ENCODE measurements at places on chromosomes 4 and X.
A peak's percentile ranks its signal among the peaks of the same experiment; 100 is the strongest.

DNA sequence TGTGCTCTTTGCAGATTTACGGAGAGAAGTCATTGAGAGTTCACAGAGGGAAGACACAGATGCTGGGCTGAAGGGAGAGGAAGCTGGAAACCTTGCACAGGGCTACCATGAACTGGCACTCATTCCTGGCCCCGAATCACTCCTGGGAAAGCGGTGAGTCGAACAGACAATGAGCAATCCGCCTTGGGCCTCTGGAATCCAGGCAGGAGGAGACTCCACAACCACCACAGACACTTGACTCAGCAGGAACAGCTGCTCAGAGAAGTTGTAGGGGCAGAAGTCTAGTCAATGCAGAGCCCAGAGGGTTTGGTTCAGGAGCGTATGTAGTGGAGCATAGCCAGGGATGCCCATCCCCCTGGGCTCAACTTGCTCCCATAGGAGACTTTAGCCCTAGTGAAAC is 62.8 kb upstream of the GRIA3 start:
- peak; percentile 28 for DNase-seq

GRCh38 chrX:152074163-152074562 is 64.2 kb downstream of the MAGEA10 start:
- DNase-seq: no peak

- DNase-seq: peak; percentile 5
Observed at GRCh38 chr4:170589597-170590191, 499.9 kb upstream of the AADAT start.

GRCh38 chr4:152374153-152374552 is 161.7 kb downstream of the FBXW7 start:
- no peak for DNase-seq

- DNase-seq: no peak
Observed at GRCh38 chr4:44914748-44915147, 188.4 kb upstream of the GNPDA2 start.

DNA sequence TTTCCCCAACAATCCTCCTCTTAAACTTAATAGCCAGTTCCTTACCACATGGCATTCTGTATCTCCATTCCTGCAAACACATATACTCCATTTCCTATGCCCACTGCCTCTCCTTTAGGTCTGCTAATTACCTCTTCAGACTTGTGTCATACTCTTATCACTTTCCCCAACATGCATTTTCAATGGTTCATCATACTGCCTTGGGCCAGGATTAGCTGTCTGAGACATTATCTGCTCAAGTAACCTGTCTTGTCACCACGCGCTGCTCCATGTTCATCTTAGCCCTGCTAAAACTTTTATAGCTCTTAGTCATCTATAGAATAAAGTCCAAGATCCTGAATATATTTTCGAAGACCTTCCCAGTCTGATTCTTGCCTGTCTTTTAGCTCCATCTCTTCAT is 224.1 kb upstream of the GK2 start:
- DNase-seq: no peak

GRCh38 chrX:21382715-21383114 is 8.5 kb downstream of the CNKSR2 start:
- DNase-seq: no peak

DNA sequence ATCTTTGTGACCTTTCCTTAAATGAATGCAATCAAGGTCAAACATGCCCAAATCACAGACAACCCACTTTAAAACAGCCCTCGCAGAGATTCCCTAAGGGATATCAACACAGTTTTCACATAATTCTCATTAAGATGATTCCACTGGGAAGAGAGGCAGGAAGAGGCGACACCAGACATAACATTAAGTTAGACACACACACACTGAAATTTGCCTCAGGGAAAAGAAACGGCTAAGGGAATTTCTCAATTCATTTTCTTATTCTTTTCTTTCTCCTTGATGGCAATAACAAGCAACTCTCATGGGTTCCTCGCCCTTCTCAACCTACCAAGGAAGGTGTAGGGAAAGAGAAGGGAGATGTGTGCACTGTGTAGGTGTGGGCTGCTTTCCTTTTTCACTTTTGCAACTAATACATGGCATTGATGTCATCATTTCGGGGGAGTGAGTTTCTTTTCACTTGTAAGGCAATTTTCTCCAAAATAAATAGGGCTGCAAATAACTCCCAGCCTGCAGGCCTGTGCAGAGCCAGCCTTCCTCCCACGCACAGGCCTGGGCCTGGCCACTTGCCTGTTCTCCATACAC is 41.4 kb downstream of the SOD3 start:
- no peak for DNase-seq

DNA sequence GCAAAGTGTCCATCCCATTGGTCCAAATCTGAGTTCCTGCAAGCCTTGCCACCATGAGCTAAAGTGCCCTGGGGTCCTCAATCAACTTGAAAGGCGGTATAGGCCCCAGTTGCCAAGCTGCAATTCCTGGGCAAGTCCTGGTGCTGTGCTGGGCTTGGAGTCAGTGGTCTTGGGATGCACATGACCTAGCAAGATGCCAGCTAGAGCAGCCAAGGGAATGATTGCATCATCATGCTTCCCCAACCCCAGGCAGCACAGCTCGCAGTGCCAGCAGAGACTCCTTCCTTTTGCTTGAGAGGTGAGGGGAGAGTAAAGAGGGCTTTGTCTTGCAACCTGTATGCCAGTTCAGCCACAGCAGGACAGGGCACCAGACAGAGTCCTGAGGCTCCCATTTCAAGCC is 50.5 kb downstream of the KCNIP4 start:
- no peak for DNase-seq

DNA sequence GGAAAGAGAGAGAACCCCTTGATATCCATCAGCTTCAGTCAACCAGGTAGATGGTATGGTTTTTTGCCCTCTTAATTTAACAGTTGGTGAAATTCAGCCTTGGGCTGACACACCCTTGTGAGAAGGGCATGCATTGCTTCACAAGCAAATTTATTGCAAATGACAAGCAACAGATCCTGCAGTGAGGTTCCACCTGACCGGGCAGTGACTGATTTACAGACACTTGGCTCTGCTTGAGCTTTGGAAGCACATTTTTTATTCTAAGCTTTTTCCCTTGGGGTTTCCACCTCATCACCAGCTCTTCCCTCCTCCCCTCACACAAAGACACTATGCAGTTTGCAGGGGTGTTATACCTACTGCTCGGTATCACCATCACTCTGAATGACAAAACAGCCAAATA is 28.3 kb upstream of the SERTM2 start:
- DNase-seq: no peak

GRCh38 chrX:41153448-41153847 is 68.2 kb downstream of the USP9X start:
- no peak for DNase-seq

DNA sequence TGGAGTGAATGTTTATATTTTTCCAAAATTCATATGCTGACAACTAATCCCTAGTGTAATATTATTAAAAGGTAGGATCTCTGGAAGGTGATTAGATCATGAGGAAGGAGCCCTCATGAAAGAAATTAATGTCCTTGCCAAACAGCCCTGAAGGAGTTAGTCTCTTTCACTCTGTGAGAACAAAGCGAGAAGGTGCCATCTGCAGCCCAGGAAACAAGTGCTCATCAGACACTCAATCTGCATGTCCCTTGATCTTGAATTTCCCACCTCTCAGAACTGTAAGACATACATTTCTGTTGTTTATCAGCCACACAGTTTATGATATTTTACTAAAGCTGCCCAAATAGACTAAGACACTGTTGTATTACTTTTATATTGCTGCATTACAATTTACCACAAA is 1283.4 kb downstream of the PCDH7 start:
- no peak for DNase-seq

GRCh38 chr4:146104541-146104940 is 71.0 kb upstream of the LSM6 start:
- no peak for DNase-seq
